ENCODE measurements at places on chromosomes 12 and 14.

DNA sequence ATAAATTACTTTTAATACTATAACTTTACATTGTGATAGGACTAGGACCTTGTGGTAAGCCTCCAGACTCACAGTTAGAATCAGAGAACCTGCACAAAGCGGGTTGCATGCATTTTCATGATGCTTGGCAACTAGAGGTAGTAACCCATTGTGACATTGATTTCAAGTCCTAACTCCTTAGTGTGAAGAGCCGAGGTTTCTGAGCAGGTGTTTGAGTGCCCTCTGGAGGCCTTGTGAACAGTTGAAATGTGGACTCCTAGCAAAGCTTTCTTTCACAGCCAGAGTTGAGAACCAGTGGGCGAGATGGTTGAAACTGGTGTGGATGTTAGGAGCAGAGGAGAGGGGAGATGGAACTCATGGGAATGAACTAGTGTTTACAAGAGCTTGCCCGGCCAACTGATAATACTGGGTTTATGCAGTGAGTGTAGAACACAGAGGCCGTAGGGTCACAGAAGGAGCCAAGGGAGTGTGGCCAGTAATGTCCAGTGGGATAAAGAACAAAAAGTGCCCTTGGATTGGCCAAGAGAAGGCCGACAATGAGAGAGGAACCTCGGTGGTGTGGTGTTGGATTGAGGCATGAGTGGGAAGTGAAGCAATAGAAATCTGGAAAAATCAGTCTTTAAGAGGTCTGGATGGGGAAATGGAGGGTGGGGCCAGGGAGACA lies 10.9 kb downstream of the ZNF664 start:
- peak; percentile 62 for DNase-seq

- DNase-seq, result no peak
Observed at GRCh38 chr12:104698871-104699270, 242.1 kb downstream of the CHST11 start.

GRCh38 chr14:50087341-50088116 lies 28.8 kb downstream of the VCPKMT start:
- no peak for DNase-seq

GRCh38 chr14:38127356-38127755 lies 80.3 kb upstream of the SSTR1 start:
- DNase-seq, result no peak
